ENCODE measurements at places on chromosomes 13 and 19. TPM values are rescaled to one million over a fixed set of nuclear protein-coding genes. Genes with fewer than 3 reads are reported as not detected.

The FCAR gene
- not detected for total RNA-seq

- no peak for DNase-seq
These were observed 6.5 kb upstream of the TOMM40 start for GRCh38 chr19:44884566-44884965.

- no peak for DNase-seq
These were observed 83.6 kb upstream of the ARHGEF7 start for GRCh38 chr13:111031531-111031961.

GRCh38 chr19:10228920-10229319 is 2.2 kb downstream of the S1PR2 start:
- no peak for DNase-seq

The KISS1R gene
- total RNA-seq, result 0.92 TPM

GRCh38 chr19:41551212-41551610 is 24.8 kb upstream of the CEACAM21 start:
- no peak for DNase-seq

The RFXANK gene
- total RNA-seq, result 92.3 TPM

GRCh38 chr13:33893559-33893958 is 75.6 kb downstream of the RFC3 start:
- DNase-seq, result no peak

The SSC5D gene
- total RNA-seq, result 13.0 TPM

- no peak for DNase-seq
These were observed 217.9 kb upstream of the RXFP2 start for GRCh38 chr13:31521435-31521834.

DNA sequence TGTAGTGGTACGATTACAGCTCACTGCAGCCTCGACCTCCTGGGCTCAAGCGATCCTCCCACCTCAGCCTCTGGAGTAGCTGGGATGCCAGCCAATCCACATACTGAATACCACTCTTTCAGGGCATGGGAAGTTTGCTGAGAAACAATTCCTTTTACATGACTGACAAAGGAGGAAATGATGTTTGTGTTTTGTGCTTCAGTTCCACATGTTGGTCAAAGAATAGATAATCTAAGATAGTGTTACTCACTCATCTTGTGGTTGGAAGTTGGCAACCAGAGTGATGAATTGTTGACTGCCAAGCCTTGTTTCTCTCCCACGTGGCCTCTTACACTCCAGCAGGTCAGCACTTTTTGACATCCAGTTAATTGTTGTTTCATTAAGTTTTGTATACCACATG is 7.6 kb downstream of the MBD3L2B start:
- DNase-seq, result no peak

The FOXO1 gene
- total RNA-seq, result 2.1 TPM

DNA sequence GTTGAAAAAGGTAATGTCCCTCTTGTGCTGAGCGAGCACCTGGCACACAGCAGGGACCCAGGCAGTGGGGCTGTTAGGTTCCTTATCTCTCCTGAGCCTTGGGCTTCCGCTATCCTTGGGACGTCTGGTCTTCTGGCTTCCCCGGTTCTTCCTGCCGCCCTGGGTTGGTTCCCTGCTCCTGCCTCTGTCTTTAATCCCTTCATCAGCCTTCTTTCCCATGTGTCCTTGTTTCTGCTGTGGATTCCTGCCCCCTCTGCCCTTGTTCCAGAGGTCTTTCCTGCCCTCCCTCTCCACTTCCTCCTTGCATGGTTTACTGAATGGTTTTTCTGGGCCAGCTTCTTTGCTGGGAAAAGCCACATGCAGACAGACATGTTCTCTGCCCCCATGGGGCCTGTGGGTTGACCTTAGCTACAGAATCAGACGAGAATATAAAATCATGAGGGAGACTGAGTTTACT is 2.6 kb downstream of the EPN1 start:
- DNase-seq, result no peak

The ATP7B gene
- 19.6 TPM for total RNA-seq

DNA sequence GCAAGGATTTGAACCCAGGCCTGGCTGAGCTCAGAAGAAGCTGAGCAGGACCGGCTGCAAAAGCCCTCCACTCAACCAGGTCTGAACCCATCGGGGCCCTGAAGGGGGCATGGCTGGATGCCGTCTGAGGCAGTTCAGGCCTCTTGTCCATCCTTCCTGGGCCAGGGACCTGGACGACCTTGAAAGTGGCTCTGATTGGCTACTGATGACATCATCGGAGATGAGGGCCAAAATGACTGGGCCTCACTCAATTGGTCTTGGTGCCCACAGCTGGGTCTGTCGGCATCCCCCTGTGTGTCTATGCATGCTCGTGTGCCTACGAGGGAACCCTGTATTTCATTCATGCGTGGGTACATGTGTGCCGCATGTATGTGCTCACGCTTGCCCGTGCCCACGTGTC is 71.8 kb downstream of the PTPRS start:
- DNase-seq, result no peak

The ATP4A gene
- not detected for total RNA-seq

The ACER1 gene
- total RNA-seq, result not detected

Measured in Panc1 (cell line).